ENCODE measurements at places on chromosomes 2 and 18.

GRCh38 chr2:64442801-64443429 is 11.0 kb upstream of the LGALSL start:
- no peak for DNase-seq

DNA sequence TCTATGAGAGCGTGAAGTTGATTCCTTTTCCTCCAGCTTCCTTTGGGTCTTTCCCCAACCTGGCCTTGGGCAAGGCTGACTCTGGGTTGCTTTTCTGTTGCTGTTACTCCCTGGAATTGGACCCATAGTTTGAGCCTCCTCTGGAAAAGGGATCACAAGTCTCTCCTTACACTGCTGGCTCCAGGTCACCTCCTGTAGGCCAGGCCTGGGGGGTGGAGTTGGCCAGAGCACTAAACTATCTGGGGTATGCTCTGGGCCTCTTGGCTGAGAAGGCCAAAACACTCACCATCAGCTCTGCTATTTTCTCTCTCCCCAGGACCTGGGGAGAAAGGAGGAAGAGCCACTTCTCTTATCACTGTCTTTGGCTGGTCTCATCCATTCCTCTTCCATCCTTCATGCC is 56.5 kb upstream of the NCOA1 start:
- no peak for DNase-seq

- DNase-seq = no peak
Observed at GRCh38 chr2:230694241-230694640, 18.4 kb upstream of the CAB39 start.

GRCh38 chr2:105325389-105325963 is 4.1 kb downstream of the TGFBRAP1 start:
- DNase-seq = no peak

DNA sequence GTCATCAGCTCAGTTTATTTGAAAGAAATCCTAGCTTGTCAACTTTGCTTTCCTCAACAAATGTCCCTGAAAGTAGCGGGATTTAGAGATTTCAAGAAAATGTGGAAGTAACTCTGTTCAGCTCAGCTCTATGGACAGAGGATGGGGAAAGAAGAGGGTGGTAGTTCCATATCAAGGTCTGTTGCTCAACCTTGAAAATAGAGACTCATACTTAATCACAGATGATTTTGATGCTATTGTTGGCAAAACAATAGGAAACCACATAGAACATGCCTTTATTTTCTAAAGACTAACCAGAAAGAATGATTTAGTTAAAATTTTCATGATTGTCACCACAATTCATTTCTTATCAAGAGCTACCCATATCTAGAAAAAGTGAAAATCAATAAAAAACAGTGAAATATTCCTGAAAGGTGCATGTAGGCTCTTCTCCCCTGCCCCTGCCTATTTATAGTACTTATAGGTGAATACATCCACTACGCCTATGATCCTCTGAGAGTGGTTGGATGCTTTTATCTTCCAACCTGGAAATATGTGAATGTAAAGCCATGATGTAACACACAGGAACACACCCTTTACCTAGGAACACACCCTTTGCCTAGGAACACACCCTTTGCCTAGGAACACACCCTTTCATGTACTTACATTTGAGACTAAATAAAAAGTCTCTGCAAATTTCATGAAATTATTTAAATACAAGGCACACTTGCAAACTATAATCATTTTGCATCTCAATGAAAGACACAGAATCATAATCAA is 65.8 kb downstream of the ETAA1 start:
- no peak for DNase-seq

DNA sequence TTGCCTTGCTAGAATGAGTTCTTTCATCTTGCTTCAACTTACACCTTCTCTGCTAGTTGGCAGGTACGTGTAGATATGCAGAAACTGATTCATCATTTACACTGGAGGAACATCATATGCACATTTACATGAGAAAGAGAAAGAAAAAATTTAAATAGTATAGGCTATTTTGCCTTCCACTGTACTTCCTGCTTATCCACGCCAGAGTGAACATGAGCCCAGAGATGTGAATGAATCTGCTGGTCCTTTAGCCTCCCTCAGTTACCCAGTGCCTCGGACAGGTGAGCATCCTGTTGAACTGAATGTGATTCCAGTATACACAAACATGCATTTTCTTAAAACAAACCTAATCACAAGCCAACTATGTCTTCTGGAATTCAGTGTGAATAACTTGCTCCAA is 83.6 kb downstream of the SESTD1 start:
- DNase-seq = no peak

DNA sequence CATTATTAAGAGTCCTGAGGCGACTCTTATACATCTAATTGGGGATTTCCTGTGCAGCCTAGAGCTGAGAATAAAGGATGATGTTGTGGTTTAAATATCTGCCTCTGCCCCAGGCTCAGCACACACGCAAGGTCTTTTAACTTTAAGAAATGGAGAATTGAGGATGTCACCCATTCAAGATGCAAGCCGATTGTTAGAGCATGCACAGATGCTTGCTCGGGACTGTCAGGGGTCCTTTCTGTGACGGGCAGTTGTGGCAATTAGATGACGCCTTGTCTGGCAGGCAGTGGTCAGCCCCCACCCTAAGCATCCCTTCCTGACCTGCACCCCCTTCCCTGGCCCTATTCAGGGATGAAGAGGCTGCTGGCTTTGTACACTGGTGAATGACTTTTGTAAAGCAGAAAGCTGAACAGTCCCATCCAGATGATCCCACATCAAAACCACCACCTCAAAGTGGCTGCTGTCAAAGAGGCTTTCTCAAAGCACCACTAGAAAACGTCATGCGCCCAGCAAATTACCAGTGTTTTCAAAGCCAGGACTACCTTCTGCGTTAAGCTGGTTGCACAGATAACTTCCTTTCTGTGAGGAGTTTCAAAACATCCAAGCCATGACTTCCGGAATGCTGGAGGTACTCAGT is 23.7 kb downstream of the FAM178B start:
- DNase-seq = peak; percentile 35

- no peak for DNase-seq
Observed at GRCh38 chr18:631560-631959, 25.9 kb upstream of the TYMS start.

Measured in activated T-cell treated with anti-CD3 and anti-CD28 coated beads for 48 hours (primary cell).